ENCODE measurements at places on chromosomes 6 and 20. TPM values are rescaled to one million over a fixed set of nuclear protein-coding genes. Genes with fewer than 3 reads are reported as not detected.

Gene ESR1
- total RNA-seq = under 0.01 TPM

Gene MDFI
- 13.7 TPM for total RNA-seq

Gene WFDC5
- not detected for total RNA-seq

Gene RBPJL
- not detected for total RNA-seq

Gene HSPA12B
- total RNA-seq = 1.1 TPM

Gene MYT1
- not detected for total RNA-seq

Gene ZNF217
- 29.5 TPM for total RNA-seq

Gene RWDD2A
- total RNA-seq = 4.5 TPM

Gene PTCRA
- not detected for total RNA-seq

Gene LPA
- not detected for total RNA-seq

All from cardiac atrium fibroblast (primary cell).